ENCODE measurements at places on chromosomes 1 and 21.

GRCh38 chr21:44583089-44583799 lies 2.8 kb upstream of the KRTAP10-5 start:
- DNase-seq = peak; percentile 81

DNA sequence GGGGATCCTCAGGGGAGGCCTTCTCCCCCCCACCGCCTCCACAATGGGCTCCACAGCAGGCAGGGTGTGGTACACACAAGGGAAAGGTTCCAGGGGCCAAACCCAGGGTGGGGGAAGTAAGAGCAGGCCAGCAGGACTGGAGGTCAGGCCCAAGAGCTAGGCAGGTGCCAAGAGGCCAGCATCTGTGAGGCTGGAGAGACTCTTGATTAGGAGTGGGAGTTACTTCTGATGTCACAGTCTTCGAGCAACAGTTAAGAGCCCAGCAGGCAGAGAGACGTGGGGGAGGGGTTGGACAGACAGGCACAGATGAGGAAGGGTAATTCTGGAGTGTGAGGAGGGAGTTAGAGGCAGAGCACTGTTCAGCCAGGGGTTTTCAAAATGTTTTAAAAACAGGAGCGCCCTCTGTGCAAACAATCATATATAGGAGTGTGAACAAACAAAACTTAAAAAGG lies 55.8 kb downstream of the SLC9A1 start:
- peak; percentile 80 for DNase-seq

DNA sequence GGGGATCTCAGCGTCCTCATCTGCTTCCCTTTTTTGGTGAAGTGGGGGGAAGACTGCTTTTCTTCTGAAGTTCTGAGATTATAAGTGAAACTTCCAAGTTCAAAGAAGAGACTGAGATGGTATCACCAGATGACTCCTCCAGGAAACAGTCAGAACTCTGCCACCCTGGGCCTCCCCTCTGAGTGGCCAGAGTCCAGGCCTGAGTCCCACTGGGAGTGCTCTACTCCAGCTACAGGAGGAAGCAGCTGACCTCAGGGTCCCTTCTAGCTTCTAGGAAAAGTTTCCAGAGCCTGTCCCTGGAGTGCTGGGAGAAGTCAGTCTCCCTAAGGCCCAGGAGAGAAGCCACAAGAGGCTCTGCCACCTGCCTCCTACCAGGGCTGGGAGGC lies 104.7 kb downstream of the CASZ1 start:
- DNase-seq = no peak

DNA sequence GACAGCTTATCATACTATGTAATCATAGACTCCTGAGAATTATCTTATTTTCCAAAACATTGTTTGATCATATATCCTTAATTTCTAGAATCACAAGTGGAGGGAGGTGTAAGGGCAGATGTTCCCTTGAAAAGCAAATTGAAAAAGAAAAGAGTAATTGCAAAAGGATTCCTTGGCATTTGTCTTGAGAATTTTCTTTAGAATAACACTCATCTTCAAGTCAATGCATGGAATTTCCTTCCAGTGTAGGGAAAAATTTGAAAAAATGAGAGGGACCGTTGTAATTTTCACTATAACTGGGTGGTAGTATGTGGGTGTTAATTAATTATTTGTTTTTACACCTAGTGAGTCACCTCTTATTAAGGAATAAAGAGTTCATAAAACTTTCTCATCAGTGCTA lies 724.6 kb upstream of the ADAMTS5 start:
- no peak for DNase-seq

DNA sequence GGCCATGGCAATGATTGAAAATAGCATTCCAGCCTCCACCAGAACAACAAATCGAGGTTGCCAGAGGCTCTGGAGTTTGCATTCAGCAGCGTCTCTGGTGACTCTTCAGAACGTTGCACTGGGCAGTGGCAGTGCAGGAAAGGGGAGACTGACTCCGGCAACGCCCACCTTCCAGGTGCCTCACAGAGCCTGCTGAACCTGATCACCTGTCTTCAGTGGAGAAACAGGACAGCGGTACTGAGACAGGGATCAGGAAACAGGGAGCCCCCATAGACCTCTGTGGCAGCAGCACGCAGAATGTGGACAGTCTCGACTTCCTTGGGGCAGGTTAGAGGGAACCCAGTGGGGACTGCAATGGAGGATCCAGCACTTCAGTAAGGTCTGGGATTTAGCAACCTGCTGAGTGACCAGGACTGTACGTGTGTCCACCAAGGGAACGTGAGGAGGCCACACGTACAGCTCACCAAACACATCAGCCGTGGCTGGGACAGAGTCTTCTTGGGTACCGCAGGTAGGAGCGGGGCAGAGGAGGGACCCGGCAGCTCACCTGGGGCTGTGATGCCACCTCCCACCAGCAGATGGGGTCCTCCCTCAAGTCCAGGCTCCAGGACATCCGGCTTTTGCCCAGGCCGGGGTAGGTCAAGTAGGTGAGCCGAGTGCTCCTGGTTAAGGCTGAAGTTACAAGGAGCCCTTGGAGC lies 128.6 kb downstream of the PRDM2 start:
- peak; percentile 71 for DNase-seq

DNA sequence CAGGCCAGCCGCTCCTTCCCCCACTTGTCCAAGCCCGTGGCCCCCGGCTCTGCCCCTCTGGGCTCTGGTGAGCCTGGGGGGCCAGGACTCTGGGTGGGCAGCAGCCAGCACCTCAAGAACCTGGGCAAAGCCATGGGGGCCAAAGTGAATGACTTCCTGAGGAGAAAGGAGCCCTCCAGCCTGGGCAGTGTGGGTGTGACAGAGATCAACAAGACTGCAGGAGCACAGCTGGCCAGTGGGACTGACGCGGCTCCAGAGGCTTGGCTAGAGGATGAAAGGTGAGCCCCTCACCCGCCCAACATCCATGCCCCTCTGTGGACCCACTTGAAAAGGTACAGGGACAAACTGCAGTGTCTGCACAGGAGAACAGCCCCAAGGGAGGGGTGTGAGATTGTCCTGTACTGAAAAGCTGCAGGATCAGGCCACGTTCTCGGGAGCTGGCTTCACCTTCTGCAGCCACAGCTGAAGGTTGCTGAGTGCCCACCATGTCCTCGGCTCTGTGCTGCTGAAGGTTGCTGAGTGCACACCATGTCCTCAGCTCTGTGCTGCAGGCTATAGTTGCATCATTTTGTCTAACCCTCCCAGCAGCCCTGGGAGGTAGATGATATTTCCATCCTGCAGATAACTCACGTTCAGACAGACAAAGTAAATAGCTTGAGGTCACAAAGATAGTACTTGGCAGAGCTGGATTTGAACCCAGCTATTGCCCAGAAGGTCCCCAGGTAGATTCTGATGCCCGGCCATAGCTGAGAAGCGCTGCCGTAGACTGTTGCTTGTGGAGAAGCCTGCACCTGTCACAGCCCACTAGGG lies 618 bp downstream of the C1orf226 start:
- DNase-seq = no peak

DNA sequence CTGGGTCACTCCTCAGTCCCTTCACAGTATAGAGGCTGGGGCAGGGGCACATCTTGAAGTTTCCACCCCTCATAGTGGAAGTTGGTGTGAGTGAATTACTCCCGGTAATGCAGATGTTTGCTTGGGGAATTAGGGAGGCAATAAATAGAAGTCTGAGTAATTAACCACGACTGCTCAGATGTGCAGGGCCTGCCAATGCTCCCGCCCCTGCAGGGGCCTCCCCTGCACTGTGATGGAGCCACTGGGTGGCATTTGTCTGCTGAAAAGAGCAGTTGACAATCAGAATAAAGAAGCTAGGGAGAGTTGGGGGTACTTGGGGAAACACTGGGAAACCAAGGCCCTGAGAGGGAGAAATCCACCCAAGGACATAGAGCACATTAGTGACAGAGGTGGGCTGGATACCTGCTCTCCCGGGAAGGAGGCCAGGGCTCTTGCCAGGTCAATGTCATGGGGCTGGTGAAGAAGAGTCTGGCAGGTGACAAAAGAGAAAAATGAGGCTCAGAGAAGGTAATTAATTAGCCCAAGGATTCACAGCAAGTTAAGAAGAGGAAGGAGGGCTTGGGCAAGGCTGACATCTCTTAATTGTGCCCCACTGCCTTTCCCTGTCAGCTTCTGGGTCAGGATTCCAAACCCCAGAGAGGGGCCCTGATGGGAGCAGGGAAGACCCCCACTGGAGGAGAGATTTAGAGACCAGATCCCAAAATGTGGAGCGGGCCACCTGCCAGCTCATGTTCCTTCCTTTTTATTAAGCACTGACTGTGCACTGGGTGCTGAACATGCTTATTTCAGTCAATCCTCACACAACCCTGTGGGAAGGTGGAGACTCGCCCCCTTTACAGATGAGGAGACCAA lies 436.2 kb downstream of the MATN1 start:
- no peak for DNase-seq

DNA sequence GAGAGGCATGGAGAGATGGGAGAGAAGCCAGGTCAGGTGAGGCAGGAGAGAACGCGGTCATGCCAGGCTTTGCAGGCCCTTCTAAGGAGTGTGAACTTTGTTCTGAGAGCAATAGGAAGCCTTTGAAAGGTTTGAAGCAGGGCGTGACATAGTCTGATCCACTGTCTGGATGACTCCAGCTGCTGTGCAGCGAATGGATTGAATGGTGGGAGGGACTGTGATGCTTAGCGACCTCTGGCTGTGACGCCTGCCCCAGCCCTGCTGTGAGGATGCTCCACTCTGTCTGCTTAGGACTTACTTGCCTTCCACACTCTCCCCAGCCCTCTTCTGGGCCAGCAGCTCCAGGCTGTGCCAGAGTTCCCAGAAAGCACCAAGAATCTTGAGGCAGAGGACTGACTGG lies 41.8 kb upstream of the POU3F1 start:
- DNase-seq = peak; percentile 19

DNA sequence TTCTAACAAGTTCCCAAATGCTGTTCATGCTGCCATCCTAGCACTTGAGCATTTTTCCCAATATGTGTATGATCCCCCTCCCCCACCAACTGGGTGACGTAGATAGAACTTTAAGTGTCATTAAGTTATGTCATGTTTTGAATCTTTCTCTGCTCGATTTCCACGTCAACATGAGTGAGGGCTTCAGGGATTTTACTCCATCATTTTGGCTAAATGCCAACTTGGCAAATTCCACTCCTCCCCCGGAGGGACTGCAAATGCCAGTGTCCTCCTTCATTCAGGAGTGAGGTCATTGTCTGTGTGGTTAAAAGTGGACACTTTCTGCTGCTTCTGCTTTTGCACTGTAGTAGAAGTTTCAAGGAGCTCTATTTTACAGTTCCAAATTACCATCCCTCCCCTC lies 201.7 kb downstream of the FGGY start:
- DNase-seq = no peak

DNA sequence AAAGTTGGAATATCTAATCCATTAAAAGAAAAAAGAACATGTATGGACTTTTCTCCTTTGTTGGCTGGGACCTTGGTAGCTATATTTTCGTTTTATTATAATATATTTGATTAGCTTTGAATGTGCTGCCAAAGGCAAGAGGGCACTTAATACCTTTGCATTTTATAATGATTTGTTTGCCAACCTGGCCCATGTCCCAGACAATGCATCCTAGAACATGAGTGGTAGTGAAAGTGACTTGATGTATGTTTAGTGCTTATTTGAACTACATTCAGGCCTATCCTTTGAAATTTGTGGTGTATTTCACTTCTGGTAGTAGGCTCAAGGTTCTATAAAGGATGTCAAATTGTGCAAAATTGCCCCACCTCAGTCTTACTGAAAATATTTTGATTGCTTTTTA lies 25.9 kb downstream of the CACHD1 start:
- DNase-seq = no peak

GRCh38 chr1:84246213-84246612 lies 55.3 kb upstream of the SAMD13 start:
- no peak for DNase-seq

GRCh38 chr21:33824156-33824941 lies 91.3 kb downstream of the ATP5PO start:
- DNase-seq = no peak

Data from WERI-Rb-1 (cell line).